GM06990 (cell line): ENCODE measurements at places on chromosomes 3 and 15.

DNA sequence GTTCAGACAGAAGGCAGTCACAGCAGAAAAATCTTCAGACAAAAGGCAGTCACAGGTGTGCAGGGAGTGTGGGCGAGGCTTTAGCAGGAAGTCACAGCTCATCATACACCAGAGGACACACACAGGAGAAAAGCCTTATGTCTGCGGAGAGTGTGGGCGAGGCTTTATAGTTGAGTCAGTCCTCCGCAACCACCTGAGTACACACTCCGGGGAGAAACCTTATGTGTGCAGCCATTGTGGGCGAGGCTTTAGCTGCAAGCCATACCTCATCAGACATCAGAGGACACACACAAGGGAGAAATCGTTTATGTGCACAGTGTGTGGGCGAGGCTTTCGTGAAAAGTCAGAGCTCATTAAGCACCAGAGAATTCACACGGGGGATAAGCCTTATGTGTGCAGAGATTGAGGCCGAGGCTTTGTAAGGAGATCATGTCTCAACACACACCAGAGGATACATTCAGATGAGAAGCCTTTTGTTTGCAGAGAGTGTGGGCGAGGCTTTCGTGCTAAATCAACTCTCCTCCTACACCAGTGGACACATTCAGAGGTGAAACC is 27.6 kb downstream of the ZNF589 start:
- no peak for DNase-seq

- peak; percentile 49 for DNase-seq
Measured at GRCh38 chr15:52677593-52678467, 1.4 kb downstream of the ATOSA start.

DNA sequence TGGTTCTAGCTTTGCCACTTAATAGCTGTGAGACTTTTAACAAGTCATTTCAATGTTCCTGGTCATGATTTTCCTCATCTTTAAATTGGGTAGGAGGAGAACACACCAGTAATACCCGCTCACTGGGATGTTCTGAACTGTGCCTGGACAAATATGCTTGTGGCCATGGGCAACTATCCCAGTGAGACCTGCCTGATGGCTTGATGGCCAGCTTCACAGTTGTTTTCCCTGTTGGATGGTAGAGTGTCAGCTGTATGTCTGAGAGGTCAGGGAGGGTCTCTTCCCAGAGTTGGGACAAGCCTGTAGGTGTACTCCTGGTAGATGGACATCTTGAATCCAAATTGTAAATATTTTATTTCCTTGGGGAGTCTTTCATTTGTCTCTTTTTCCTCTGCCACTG is 92.5 kb upstream of the PFN2 start:
- no peak for DNase-seq

- DNase-seq = no peak
Measured at GRCh38 chr3:50523279-50523811, 19.9 kb upstream of the CACNA2D2 start.

DNA sequence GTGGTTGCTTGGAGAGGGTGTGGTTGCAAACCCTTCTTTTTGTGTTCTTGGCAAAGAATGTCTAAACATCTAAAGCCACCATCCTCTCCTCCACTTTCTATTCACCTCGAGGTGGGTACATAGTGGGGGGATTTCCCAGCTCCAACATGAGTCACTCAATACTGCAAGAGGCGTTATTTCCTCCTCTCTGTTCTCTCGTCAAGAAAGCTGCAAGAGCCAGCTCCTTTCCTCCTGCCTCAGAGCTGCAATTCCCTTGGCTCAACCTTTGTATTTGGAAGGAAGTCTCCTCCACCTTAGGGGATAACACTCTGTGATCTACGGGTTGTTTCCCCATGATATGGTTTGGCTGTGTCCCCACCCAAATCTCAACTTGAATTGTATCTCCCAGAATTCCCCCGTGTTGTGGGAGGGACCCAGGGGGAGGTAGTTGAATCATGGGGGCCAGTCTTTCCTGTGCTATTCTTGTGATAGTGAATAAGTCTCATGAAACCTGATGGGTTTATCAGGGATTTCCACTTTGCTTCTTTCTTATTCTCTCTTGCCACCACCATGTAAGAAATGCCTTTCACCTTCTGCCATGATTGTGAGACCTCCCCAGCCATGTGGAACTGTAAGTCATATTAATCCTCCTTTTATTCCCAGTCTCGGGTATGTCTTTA is 138.4 kb downstream of the PLCL2 start:
- DNase-seq = no peak

GRCh38 chr3:45626096-45626887 is 31.7 kb downstream of the LIMD1 start:
- DNase-seq = no peak

DNA sequence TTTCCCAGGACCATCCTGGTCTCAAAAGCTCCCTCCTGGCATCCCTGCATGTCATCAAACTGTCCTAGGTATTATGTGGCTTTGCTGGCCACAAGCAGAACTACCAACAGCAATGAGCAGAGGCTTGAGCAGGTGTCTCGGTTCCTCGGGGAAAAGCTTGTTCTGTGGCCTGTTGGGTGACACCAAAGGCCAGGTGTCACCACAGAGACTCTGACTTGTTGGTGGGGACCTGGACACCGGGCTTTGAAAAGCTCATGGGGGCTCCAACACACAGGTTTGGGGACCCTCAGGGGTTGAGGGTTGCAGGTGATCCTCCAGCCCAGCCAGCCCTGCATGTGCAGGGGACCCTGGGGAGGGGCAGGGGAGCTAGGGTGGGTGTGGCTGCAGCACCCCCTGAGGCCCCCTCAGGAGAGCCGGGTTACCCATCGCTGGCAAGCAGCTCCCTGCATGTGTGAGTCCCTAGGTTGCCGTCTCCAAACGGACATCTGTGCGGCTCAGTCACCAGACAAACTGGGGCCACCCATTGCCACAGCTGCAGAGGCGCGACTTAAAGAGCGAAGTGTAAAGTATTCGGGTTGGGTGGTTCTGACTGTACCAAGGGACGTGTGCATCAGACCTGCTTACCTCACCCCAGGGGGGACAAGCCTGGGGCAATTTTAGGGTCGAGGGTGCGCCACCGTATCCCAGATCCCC is 140.1 kb downstream of the CHSY1 start:
- no peak for DNase-seq
